Diencephalon (tissue), 1 donor: ENCODE measurements at places on chromosomes 2 and 18. TPM values are rescaled to one million over a fixed set of nuclear protein-coding genes. Genes with fewer than 3 reads are reported as not detected.

Gene IL36A
- total RNA-seq = not detected

Gene MAL
- total RNA-seq = not detected

Gene TYW5
- total RNA-seq = 15.7 TPM

Gene SMC6
- 32.8 TPM for total RNA-seq

Gene AOX1
- 2.1 TPM for total RNA-seq

Gene TTL
- 84.4 TPM for total RNA-seq

Gene ANKRD62
- 0.23 TPM for total RNA-seq

Gene HOXD3
- total RNA-seq = not detected

Gene CHN1
- 99.7 TPM for total RNA-seq
